Activated T-cell treated with anti-CD3 and anti-CD28 coated beads, Interleukin-2, amount 50 U/mL, for 72 hours (primary cell): ENCODE measurements at places on chromosomes 3 and 15.

GRCh38 chr3:157156837-157157635, 2.9 kb downstream of the CCNL1 start:
- no peak for DNase-seq

DNA sequence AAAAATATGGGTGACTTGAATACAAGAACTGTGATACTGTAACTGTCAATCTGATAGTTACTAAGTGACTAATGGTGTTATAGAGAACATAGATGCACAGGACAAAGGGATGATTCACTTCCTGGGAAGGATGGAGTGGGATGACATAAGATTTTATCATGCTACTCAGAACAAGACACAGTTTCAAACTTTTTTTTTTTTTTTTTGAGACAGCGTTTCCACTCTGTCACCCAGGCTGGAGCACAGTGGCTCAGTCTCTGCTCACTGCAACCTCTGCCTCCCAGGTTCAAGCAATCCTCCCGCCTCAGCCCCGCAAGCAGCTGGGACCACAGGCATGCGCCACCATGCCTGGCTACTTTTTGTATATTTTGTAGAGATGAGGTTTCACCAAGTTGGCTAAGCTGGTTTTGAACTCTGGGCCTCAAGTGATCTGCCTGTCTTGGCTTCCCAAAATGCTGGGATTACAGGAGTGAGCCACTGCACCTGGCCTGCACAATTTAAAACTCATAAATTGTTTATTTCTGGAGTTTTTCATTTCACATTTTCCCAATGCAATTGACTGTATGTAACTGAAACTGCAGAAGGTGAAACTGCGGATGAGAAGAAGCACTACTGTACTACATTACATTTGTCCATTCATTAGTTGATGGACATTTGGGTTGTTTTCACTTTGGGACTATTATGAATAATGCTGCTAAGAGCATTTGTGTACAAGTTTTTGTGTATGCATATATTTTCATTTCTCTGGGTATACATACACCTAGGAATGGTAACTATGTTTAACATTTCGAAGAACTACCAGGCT, 40.6 kb downstream of the ADIPOQ start:
- peak; percentile 67 for DNase-seq

GRCh38 chr3:141181819-141182218, 49.8 kb upstream of the PXYLP1 start:
- no peak for DNase-seq

GRCh38 chr3:120823156-120823555, 80.6 kb downstream of the GTF2E1 start:
- DNase-seq: no peak

DNA sequence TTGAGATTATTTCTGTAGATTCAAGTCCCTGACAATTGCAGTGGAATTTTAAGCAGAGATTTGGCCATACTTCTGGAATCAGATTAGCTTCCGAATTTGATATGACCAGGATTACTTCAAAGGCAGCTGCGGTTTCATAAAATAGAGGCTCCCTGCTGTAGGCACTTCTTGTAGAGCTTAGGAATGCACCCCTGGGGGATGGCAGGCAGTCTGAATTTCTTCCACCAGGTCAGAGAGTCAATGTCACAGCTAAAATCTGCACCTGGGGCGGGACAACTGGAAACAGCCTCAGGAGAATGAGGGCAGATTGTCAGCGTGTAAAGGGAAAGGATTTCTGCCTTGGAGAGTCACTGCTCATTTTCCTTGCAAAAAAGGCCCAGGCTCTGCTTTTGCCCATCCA, 182.6 kb downstream of the ARRDC4 start:
- no peak for DNase-seq

DNA sequence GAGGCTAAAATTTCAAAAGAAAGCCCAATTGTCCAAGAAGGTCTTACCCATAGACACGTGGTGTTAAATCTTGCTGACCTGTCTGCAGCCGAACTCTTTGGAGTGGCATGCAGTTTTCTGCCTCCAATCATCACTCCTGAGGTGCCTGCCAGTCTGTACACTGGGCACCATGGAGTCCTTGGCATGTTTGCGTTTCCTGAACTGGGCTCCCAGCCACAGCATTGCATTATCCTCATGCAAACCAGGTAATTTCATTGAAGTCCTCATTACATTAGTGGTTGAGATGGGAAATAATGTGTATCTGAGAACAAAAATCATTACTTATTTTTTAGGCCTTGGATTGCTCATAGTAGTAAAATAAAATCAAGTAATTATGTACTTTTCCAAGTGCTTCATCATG, 152.3 kb downstream of the AKAP13 start:
- DNase-seq: no peak

GRCh38 chr15:59918994-59919951, 84.8 kb upstream of the FOXB1 start:
- peak; percentile 70 for DNase-seq

GRCh38 chr3:160472344-160472743, 22.8 kb upstream of the TRIM59 start:
- DNase-seq: no peak

DNA sequence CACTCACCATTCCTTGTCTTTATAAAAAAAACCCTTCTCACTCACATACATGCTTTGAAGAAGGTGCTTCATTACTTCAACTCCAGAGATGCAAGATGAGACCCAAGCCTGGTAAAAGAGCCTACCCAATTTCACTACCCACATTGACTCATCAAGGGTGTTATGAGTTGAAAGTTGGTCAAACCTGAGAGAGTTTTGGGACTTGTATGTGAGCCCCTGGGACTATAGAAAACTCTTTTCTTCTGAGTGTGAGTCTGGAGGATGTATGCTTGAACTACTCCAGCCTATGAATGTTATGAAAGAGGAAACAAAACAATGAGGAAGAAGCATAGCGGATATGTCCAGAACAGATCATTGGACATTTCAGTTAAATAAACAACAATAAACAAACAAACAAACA, 106.5 kb upstream of the SATB1 start:
- peak; percentile 24 for DNase-seq

DNA sequence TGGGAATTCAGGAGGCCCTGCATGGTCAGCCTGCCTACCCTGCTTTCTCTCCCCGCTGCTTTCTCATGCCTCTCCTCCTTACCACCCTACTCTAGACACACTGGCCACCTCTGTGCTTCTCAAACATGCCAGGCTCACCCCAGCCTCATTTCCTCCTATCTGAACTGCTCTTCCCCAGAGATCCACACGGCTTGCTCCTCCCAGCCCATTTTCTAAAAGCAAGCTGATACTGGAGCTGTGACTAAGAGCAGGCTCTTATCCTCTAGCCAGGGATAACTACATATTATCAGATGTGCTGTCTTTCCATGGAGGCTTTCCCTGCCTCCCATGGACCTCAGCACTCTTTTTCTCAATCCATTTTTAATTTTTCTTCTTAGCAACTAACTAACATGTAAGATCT, 85.9 kb downstream of the BOC start:
- DNase-seq: no peak

GRCh38 chr3:61081554-61081953, 169.7 kb downstream of the FHIT start:
- no peak for DNase-seq

GRCh38 chr15:33107950-33108349, 86.6 kb downstream of the FMN1 start:
- DNase-seq: no peak

- DNase-seq: no peak
These were observed 32.7 kb downstream of the SLCO2A1 start for GRCh38 chr3:133996996-133997395.

- DNase-seq: peak; percentile 84
These were observed 326.1 kb downstream of the SATB1 start for GRCh38 chr3:18098960-18099587.

GRCh38 chr15:101183226-101183930, 68.5 kb downstream of the CHSY1 start:
- no peak for DNase-seq

DNA sequence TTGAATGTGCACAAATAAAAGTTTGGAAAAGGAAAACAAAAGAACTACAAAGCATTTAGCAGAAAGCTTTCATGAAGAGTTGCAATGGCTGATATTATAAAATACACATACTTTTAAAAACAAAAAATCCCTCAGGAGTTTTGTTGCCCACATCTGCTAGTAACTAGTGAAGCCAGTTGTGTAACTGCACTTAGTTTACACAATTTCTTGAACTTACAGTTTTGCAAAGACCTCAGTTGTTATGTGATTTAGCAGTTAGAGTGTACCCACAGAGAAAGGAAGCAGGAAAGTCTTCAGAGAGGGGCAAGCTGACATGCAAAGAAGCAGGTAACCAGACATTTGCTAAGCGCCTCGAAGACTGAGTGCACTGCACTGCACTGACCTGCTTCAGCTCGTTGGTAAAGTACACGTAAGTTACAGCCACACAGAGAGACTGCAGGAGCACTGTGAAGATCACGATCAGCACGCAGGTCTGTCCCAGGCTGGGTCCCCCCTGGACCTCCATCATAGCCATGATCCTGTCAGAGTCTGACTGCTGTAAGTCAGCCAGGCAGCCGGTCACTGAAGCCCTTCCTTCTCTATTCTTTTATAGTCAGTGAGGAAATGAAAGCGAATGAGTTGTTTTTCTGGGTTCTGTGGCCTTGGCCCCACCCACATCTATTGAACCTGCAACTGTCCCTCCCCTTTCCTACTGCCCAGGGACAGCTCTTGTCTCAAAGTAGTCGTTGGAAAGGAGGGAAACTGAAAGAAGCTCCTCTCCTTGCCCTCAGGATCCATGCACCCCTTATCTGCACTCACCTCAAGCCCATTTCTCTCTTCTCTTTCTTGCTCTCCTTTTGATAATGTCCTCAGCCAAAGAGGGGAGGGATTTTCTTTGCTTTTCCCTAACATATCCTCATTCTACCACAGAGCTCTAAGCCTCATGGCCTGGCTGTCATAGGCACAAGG, at the start of gene TNFSF10:
TSS of gene TNFSF10 (minus strand) at position 560 of the 948 bp plus-strand sequence. CDS start at position 514, 46 bp downstream.
- DNase-seq: peak; percentile 72

DNA sequence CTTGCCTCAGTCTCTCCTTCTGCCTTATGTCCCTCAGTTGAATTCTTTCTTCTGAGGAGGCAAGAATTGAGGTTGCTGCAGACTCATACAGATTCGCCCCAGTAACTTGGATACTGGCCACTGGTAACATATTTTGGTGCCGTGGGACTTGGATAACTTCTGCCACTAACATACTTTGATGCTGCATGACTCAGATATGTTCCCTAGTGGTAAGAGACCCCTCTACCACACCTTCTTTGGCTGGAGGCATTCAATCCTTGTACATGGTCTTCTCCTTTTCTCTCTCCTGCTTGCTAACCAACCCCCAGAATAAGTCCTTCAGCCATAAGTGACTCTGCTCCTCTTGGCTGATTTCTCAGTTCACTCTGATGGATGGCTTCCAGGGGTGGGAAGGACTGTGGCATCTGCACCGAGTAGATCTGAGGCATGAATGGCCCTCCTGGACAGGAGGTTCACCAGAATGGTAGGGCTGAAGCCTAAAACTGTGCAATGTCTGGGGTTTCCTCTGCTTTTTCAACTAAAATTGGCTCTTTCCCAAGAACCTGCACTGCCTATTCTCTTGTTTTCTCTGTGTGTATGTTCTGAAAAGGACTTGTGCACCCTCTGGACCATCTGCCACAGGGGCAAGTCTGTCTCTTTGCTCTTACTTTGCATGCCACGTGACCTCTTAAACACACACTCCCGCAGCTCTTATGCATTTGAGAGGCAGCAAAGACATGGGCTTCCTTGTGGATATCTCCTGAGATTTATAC, 55.5 kb upstream of the FSTL1 start:
- no peak for DNase-seq

- no peak for DNase-seq
These were observed 270.2 kb downstream of the ROBO1 start for GRCh38 chr3:79497447-79498111.
